GM12891 (cell line): ENCODE measurements at places on chromosomes 7 and 10.

DNA sequence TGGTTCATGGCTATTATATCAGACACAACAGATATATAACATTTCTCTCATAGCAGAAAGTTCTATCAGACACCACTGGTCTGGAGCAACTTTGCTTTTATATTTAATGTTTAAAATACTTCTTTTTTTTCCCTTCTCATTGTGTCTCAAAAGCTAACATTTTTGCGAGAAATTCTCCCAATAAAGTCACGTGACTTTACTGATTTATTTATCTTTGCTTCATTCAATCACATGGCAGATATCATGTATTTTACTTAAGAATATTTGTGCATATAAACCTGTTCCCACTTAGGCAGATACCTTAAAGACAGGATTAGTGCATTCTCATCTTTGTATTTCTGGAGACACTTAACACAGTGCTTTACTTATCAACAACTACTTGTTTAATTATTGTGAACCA lies 1093.1 kb upstream of the LRRN3 start:
- no peak for DNase-seq

DNA sequence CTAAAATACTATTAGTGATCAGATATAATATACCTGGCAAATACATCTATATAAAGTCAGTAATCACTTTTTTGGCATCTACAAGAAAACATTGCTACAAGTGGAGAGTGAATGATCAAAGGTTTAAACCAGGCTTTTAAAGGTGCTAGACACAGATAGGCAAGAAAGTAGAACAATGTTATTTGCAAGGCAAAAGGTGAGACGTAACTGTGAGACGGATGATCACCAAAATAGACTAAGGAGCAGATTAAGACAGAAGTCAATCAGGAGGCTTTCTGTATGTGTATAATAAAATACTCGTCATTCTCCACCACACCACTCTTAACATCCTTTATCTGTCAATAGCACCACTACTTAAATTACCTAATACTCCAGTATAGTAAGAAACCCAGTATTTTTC lies 8.3 kb downstream of the ANXA7 start:
- no peak for DNase-seq

DNA sequence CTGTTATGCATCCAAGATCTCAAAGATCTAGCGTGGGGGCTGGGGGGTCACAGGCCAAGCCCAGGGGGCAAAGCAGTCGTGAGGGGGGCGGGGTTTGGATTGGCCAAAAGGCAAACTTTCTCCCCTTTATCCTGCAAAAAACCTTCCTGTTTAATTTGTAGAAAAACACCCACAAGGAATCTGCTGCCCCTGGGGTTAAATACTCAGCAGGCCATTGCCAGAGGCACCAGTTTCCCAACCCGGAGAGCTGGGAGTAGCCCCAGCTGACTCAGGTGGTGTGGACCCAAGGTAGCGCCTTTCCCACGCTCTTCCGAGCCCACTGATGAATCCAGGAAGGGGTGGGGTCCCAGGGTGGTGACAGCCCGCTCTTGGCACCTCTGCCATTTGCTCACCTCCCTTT lies 21.4 kb downstream of the KCP start:
- DNase-seq, result no peak

GRCh38 chr7:66100408-66101050 lies 14.1 kb upstream of the CRCP start:
- DNase-seq, result no peak

DNA sequence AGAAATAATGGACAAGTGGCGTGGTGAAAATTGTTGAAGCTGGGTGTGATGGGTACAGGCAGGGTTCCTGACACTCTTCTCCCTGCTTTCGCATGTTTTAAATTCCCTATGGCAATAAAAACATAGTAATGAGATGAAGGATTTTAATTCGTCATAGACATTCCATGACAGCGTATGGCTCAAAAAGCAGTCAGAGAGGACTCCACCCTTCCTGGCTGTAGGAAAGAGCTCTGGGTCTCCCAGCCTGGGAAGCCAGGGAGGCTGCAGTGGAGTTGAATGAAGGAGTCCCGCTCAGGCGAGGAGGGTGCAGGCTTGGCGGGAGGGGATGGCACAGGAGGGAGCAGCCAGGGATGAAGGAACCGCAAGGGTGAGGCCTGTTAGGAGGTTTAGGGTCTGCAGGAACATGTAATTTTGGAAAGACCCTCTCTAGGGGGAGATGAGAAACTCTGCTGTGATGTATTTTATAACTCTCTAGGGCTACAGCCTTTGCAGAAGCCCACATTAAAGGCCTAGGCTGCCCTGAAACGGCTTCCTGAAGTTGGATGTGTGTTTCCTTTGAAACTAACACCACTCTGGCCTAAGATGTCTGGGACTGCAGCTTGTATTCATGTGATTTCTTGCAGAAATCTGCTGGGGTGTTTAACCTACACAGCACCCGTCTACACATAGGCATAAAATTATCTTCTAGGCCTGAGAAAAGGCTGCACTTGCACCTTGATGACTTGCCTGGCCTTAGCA lies 7.6 kb upstream of the LARP4B start:
- no peak for DNase-seq

- no peak for DNase-seq
Measured at GRCh38 chr10:6667679-6668270, 87.7 kb upstream of the PRKCQ start.
